ENCODE measurements at places on chromosomes 5 and 9.

DNA sequence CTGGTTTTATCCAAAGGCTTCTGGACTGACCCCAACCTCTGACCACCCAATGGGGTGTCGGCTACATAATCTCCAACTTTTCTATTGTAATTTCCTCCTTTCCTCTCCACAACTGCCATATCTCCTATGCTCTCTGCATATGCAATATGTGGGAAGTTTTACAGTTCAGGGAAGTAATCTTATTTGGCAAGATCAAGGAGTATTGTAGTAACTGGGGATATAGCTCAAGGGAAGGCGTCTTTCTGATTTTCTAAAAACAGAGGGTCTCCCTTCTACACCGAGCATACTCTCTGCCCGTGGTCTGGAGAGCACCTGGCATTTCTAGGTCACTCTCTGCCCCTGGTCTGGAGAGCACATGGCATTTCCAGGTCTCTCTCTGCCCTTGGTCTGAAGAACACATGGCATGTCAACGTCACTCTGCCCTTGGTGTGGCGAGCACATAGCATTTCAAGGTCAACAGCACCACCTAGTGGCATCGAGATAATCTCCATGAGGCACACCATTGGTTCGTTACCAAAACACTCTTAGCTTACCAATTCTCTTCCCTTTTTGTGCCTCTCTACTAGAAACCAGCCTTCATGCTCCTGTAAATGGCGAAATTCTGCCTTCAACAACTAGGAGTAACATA is 616.4 kb upstream of the NUDT12 start:
- DNase-seq, result no peak

GRCh38 chr5:98769210-98769958 is 4.1 kb upstream of the RGMB start:
- peak; percentile 49 for DNase-seq

GRCh38 chr9:86641970-86642369 is 287.8 kb upstream of the TUT7 start:
- no peak for DNase-seq

DNA sequence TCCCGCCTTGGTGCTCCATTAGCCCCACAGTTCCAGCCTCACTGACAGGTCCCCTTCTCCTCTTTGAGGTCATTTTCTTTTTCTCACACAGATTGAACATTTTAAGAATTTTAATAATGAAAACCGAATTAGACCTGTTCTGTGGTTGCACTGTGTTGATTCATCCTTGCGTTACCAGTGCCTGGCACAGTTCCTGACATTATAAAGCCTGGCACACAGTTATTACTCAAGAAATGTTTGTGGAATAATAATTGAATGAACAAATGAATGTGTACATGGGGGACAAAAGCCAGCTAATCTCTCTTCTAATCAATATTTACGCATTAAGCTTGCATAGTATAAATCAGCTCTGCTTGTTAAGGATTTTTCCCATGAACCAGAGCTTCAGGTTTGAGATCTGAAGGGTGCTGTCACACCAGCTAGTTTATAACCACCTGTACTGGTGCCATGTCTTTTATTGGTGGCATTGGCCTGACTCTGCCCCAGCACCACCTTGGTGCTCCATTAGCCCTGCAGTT is 80.0 kb downstream of the SV2C start:
- DNase-seq, result no peak

Measured in liver (tissue), 10 donors.